ENCODE measurements at places on chromosomes 7 and 10.
A peak's percentile ranks its signal among the peaks of the same experiment; 100 is the strongest.

DNA sequence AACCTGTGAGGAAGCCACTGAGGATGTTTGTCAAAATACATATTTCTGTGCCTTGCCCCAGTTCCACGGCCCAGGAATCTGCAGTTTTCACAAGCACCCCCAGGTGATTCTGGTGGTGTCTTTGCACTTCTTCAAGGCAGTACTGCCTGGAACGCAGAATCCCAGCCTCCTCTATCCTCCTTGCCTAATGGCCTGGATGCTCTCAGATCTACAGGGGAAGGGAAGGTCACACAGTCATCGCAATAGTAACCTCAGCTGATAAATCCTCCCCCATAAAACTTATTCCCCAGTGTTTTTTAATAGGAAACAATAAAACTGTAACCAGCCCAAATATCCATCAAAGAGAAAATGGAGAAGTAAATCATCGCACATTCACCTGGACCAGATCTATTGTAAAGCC, 78.3 kb downstream of the EGFR start:
- DNase-seq = no peak

GRCh38 chr7:66359656-66360211, 154.6 kb downstream of the TPST1 start:
- no peak for DNase-seq

GRCh38 chr7:3210531-3210930, 90.5 kb upstream of the SDK1 start:
- DNase-seq = no peak

DNA sequence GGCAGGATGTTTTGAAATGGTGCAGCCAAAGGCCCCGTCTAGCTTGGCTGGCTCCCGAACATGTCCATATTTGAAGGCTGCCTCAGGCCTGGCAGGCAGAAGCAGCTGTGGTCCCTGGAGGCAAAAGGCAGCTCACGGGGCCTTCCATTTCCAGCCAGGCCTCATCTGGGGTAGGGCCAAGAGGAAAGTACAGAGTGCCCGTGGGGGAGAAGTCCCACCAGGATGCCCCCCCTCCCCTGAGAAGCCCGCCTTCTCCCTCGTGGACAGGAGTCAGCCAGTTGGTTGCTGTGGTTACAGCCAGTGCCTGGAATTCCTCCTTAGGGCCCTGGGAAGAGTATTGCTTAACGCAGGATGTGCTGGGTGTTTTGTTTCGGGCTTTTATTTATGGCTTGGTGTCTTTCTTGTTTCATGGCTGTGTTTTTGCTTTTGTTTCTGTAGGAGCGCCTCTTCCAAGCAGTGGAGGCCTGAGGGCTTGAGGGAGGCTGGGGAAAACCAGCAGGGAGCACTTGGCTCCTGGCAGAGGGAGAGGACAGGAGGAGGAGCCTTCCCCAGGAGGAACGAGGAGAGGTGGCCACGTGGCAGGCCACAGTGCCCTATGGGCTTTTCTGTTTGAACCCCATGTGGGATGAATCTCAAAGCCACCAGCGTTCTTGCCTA, 45.4 kb downstream of the CHST3 start:
- no peak for DNase-seq

DNA sequence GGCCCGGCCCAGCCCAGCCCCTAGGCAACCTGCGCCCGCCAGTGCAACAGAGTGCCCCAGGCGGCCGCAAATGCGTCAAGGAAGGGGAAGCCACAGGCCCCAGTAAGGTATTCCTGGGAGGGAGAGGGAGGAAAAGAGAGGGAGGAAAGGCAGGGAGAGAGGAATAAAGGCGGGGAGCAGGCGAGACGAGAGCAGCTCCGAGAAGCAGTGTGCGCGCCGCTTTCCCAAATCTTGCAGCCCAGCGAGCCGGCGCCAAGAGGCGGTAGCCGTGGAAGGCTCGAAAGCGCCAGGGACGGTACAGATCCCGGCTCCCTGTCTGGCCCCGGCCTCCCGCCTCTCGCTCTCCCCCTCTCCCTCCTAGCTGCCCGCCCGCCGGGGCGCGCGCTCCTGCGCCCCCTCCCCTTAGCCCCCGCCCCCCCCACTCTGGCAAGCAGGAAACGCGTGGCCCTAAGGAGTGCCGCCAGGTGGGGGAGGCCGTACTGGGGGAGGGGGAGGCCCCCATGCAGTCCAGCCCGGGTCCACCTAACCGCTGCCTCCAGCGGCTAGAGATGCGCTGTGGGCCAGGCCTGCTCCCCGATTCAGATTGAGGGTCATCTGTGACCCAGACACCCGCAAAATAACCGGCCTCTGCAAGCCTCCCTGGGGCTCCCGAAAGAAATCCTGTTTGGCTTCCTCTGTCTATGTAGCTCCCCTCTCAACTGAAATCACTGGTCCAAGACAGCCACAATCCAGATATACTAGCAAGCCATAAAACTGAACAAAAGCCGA, 4.3 kb downstream of the HOXA10 start:
- DNase-seq = no peak

DNA sequence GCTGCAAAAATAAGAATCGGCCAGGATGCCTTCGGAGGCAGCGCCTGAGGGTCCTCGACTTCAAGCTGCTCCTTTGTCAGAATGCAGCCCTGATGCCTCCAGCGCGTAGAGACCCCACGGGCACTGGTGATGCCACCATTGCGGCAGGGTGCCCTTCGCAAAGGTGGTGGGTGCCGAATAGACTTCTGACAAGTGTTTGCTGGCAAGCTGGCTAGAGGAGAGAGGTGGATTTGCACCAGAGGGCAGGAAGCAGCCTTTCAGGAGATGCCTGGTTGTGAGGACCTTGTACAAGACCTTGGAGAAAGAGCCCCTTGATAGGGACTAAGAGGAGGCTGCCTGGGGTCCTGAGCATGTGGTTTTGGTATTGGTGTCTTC, 103.2 kb upstream of the PPIF start:
- DNase-seq = no peak

- no peak for DNase-seq
These were observed 20.1 kb upstream of the MDFIC start for GRCh38 chr7:114901771-114902170.

GRCh38 chr7:142391191-142391992, 133.5 kb upstream of the PRSS58 start:
- peak; percentile 20 for DNase-seq

GRCh38 chr10:35887685-35888084, 245.6 kb upstream of the FZD8 start:
- no peak for DNase-seq

DNA sequence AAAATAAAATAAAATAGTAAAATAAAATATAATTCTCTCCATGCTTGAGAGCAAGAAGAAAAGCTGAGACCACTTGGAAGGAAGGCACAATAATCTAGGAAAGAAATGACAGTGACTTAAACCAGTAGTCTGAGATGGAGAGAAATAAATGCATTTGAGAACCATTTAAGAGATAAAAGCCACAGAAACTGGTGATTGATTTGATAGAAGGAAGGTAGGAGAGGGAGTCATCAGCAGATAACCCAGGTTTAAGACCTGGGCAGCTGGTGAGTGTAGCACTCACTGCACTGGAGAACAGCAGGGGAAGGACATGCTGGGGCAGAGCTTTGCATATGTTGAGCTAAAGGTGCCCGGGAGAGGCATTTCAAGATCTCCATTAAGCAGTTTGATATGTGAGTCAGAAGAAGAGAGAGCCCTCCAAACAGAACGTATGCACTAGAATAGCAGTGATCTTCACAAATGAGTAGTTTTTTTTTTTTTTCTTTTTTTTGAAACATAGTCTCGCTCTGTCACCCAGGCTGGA, 268.0 kb downstream of the DYNC1I1 start:
- no peak for DNase-seq

DNA sequence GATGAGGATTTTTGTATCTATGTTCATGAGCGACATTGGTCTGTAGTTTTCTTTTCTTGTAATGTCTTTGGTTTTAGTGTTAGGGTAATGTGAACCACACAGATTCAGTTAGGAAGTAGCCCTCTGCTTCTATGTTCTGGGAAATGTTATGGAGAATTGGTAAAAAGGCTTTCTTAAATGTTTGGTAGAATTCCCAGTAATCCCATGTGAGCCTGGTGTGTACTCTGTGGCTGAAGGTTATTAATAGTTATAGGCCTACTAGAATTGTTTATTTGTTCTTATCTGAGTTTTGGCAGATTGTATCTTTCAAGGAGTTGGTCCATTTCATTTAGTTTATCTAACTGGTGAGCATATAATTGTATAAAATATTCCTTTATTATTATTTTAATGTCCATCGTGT, 484.6 kb upstream of the GHITM start:
- no peak for DNase-seq

DNA sequence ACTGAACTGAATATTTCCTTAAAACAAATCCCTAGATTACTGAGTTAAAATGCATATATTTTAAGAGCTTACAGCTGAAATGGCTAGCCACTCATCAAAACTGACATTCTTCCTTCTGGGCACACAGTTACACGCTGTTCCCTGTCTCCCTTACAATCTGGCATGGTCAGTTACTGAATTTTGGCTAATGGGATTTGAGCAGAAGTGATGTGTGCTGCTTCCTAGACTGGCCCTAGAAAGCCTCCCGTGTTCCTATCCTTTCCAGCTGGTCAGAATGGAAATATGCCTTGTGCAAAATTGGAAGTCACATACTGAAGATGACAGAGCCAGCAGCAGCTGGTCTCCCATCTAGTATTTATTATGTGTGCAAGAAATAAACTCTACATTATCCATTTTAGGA, 128.7 kb upstream of the NAMPT start:
- no peak for DNase-seq

DNA sequence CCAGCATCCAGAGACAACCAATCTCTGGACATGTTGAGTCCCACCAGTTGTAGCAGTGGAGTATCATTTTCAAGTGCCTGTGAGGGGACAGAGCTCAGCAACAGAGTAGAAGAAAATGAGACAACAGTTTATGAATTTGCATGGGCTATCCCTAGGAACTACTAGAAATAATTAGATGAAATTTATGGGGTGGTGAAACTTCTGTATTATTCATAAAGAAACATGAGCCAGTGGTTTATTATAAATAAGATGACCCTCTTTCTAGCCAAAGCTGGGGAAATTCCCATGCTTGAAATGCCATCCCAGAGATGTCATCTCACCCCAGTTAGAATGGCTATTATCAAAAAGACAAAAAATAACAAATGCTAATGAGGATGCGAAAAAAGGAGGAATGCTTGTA, 55.1 kb upstream of the ITGB8 start:
- no peak for DNase-seq

- no peak for DNase-seq
These were observed 229.5 kb upstream of the PLXNA4 start for GRCh38 chr7:132805766-132806165.

- no peak for DNase-seq
These were observed 44.4 kb upstream of the DGKI start for GRCh38 chr7:137891016-137891655.

- DNase-seq = no peak
These were observed 5.5 kb upstream of the OPN1SW start for GRCh38 chr7:128781126-128781525.

DNA sequence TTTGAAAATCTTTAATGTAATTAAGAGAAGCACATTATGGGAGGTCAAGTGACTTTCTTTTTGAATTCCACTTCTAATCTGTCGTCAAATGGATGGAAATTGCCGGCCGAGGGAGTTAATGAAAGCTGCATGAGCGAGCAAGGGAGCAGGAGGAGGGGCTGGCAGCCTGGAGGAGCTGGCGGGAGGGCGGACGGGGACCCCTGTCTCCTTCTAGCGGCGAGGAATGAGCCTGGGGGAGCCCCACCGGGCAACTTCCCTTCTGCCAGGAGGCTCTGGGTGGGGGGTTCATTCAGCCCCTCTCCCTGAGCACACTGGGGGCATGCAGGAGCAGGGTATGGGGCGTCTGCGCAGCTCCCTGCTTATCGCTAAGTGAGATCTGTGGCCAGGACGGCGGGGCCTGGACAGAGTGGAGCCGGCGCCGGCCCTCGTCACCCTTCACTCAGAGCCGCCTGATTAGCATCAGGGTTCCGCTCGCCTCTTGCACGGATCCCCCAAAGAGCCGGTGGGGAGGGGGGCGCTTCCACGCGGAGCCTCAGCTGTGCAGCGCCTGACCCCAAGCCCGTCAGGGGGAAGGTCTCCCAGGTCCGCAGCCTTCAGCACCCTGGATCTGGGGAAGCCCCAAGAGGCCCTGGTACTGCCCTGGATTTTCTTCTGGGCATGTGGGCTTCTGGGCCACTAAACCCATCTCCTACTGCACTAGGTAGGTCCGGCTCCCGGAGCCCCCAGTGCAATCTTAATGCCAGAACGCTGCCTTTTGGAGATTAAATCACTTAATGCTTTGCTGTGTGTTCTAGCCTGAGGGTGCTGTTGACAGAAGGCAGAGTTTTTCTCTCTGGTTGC, 680.8 kb downstream of the LRMDA start:
- DNase-seq = no peak

GRCh38 chr10:123272171-123272570, 118.0 kb downstream of the BUB3 start:
- no peak for DNase-seq

- DNase-seq = no peak
These were observed 50.9 kb downstream of the GALNT11 start for GRCh38 chr7:152076324-152076821.

GRCh38 chr7:151572136-151572535, 52.4 kb upstream of the RHEB start:
- no peak for DNase-seq

DNA sequence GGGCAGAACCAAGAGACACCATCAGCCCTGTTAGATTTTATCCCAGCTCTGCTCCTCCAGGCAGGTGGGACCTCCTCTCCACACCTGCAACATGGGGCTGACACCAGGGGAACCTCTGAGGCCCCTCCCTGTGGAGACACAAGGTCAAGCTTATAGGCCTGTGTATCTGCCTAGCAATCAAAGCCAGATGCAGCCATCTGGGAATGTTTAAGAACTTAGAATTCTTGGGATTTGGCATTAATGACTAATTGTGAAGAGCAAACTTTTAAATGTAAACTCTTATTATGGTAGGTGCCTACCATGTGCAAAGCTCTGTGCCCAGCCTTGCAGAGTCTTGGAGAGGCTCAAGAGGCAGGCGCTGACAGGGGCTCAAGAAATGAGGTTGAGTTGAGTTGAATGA, 52.1 kb downstream of the TBATA start:
- no peak for DNase-seq

GRCh38 chr7:135709508-135709907, 18.5 kb downstream of the SLC13A4 start:
- DNase-seq = no peak

GRCh38 chr10:30116041-30116491, 56.7 kb upstream of the JCAD start:
- DNase-seq = no peak

- DNase-seq = no peak
These were observed 194.5 kb downstream of the EBF3 start for GRCh38 chr10:129769381-129770116.

- DNase-seq = no peak
These were observed 154.1 kb upstream of the UNC5B start for GRCh38 chr10:71058308-71058707.

GRCh38 chr7:118755067-118755625, 530.6 kb downstream of the ANKRD7 start:
- DNase-seq = no peak

- no peak for DNase-seq
These were observed 21.5 kb downstream of the POLL start for GRCh38 chr10:101566333-101567164.
